H9 (cell line): ENCODE measurements at places on chromosomes 5 and 9. TPM values are rescaled to one million over a fixed set of nuclear protein-coding genes. Genes with fewer than 3 reads are reported as not detected.

DNA sequence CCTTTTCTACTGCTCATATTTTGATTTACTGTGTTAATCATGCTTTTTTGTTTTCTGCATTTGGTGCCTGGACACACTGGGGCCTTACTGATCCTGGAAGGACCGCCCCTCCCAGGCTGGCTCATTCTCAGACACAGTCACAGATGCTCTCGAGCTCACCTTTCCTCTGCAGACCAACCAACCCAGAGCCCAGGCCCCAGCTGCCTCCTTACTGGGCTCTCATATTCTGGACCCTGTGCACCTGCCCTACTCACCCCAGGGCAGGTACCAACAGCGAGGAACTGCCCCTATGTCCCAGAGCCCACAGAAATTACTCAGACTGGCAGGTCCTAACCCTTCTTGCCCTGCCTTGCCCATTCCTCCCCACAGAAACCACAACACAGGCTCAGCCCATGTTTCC is 6.6 kb upstream of the OR2V2 start:
- no peak for DNase-seq

DNA sequence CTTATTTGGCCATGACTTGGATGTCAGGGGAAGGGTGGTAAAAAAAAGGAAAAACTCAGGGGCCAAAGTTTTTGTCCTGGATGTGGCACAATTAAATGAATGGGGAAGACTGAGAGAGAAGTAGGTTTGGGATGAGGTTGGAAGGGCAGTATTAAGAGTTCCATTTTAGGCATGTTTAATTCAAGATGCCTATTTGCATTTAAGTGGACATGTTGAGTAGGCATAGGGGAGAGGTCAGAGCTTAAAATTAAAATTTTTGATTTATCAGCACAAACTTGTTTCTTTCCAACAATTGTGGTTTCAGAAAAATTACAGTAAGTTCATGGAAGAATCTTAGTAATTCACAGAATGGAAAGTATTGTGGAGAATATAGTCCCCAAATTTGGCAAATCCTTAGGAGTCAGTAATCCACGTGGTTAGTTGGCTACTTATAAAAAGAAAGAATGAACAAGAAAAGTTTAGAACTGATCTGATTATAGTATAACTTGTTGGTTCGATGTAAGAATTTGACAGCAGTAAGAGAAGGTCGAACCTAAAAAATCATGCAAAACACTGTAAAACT is 265.9 kb downstream of the SAXO1 start:
- DNase-seq, result no peak

Gene ADGRD2
- total RNA-seq, result 1.2 and 1.5 TPM in 2 replicates

Gene CFAP77
- total RNA-seq, result 0.72 and 0.86 TPM in 2 replicates

GRCh38 chr5:40404613-40405012 is 275.1 kb upstream of the PTGER4 start:
- no peak for DNase-seq

GRCh38 chr5:75622564-75622963 is 11.3 kb downstream of the ANKDD1B start:
- DNase-seq, result no peak

GRCh38 chr5:128493657-128494329 is 44.3 kb downstream of the FBN2 start:
- DNase-seq, result no peak

DNA sequence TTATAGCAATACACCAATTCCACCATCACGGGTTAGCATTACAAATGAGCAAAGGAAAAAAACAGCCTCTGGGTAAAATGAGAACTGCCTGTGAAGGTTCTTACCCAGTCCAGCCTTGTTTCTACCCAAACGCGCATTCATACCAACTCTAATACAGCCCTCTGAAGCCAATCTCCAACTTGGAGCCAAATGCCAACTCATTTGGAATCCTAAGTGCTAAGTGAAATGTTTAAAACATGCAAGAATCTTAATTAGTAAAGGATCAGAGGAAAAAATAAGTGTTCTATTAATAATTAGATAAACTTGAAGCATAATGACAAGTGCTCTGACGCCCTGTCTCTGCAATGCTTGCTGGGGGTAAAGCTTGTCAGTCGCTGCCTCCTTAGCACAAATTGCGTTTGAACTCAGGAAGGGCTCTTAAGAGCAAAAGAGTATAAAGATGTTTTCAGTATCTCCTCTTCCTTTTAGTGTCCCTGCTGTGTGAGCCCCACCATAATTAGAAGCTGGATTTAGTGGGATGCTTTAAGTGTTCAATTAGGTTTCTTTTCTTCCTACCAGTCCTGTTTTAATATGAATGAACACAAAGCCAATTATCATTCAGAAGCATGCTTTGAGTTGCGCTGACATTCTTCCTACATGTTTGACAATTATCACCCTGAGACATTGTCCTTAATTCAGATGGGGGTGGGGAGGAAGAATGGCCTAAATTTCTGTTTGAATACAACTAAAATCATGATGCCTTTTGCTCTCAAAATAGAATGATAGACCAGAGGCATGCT is 537.6 kb downstream of the DTWD2 start:
- no peak for DNase-seq

DNA sequence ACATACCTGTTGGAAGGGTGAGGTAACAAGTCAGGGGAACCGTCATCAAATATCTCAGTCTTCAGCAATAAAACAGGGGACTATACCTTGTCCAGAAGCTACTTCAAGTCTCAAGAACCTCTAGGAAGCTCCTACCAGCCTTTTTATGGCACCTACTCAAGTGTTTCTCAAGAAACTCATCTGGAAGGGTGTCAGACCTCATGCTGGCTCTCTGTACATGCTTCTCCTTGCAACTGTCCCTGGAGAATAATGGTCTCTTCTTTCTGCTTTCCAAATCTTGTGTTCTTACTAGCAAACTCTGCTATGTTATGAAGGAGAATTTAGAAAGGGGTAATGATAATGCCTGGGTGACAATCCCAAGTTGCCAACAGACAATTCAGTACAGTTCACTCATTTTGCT is 8.3 kb upstream of the PTAR1 start:
- no peak for DNase-seq

Gene SLCO6A1
- total RNA-seq, result 0.46 and 0.77 TPM in 2 replicates

Gene SPATA6L
- total RNA-seq, result 0.75 and 0.87 TPM in 2 replicates

DNA sequence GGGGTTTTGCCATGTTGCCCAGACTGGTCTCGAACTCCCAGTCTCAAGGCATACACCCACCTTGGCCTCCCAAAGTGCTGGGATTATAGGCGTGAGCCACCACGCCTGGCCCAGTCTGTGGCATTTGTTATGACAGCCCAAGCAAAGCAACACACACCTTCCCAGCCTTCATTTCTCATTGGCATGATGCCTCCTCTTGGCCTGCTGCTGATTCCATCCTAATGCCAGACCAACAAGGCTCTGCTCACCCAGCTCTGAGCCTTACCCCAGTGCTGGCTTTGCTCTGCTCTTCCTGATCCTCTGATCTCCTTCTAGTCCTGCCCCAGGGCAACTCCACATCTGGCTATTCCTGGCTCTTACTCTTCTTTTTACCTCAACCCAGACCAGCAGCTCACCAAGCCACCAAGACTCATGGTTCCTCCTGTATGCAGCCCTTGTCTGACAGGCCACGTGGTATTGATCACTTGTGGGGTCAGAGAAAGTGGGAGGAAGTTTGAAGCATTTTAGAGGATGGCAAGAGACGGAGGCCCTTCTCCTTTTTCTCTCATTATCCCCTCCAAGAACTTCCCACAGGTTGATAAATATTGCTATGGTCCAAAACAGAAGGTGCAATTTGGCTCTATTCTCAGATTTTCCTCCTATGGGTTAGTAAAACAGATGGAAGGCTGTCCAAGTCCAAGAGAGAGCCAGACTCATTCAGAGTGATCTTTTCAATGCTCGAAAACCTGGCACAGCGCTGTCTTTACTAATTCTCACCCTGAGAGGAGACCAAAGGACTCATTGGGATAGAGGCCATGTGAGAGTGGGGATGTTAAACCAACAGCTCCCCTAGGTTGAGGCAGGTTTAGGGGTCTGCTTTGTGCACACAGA is 958 bp downstream of the CD180 start:
- no peak for DNase-seq

GRCh38 chr9:70392189-70392588 is 22.3 kb downstream of the KLF9 start:
- DNase-seq, result no peak

- DNase-seq, result no peak
Observed at GRCh38 chr5:154709368-154710305, 45.5 kb upstream of the LARP1 start.

- DNase-seq, result no peak
Observed at GRCh38 chr5:1888541-1889251, 6.0 kb upstream of the IRX4 start.

- no peak for DNase-seq
Observed at GRCh38 chr5:33230467-33231078, 210.2 kb upstream of the TARS1 start.

DNA sequence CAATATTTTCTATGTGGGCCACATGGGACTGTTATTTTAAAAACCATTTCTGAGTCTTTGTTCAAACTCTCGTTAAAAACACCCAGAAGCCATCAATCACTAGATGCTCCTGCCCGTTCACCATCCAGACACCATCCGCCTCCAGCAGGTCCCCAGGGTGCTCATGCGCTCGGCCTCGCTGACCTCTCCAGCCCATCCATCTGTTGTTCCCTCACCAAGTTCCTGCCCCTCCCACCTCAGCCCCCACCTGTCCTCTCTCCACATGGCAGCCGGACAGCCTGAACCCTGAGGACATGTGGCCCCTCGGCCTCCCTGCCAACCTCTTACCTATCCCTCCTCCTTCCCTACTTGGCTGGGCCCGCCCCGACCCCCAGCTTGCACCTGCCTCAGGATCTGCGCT is 31.6 kb downstream of the NSUN2 start:
- no peak for DNase-seq

GRCh38 chr9:111052791-111053190 is 14.5 kb upstream of the LPAR1 start:
- no peak for DNase-seq

DNA sequence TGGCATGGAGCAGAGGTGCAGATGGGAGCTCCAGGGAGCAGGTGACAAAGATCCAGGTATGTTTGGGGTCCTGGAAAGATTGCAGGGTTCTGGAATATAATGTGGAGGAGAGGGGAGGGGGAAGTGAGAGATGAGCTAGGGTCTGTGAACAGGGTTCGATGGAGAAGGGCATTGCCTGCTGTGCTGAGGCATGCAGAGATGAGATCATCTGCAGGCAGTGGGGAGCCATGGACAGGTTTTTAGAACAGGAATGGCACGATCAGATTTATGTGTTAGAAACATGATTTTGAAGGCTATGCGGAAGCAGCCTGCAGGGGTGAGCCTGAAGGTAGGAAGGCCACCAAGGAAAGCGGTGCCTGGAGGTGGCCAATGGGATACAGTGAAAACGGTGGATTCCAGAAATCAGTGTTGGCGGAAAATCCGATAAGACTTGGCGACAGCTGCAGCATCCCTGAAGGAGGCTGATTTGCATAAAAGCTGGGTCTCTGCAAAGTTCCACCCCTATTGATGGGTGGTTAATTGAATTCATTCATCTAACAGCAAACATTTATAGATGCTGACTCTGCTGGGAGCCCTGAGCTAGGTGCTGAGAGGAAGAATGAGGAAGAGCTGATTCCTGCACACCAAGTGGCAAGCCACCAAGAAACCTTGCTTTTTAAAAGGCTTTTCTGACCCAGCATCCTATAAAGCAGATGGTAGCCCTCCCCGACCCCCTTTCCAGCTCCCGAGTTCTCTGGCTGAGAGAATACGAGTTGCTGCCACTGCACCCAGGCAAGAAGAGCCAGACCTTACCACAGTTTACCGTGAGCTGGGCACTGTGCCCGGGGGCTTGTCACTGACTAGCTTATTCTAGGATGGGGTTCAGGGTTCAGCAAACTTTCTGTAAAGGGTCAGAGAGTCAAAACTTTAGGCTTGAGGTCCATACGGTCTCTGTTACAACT is 139.2 kb upstream of the SMIM23 start:
- DNase-seq, result no peak

Gene ANKRD34B
- total RNA-seq, result 0.70 and 0.72 TPM in 2 replicates

GRCh38 chr5:79284846-79285245 is 48.9 kb downstream of the JMY start:
- no peak for DNase-seq

- DNase-seq, result no peak
Observed at GRCh38 chr5:177433658-177434217, 7.3 kb downstream of the GRK6 start.

Gene DAPK1
- 78.3 and 79.4 TPM in 2 replicates for total RNA-seq

Gene WDR70
- 37.2 and 38.1 TPM in 2 replicates for total RNA-seq

Gene ARSI
- total RNA-seq, result 1.3 and 1.7 TPM in 2 replicates

GRCh38 chr5:97150401-97150800 is 8.0 kb upstream of the LIX1 start:
- no peak for DNase-seq
